Lower lobe of right lung (tissue), 2 donors: ENCODE measurements at places on chromosomes 3 and 15.
A peak's percentile ranks its signal among the peaks of the same experiment; 100 is the strongest.

DNA sequence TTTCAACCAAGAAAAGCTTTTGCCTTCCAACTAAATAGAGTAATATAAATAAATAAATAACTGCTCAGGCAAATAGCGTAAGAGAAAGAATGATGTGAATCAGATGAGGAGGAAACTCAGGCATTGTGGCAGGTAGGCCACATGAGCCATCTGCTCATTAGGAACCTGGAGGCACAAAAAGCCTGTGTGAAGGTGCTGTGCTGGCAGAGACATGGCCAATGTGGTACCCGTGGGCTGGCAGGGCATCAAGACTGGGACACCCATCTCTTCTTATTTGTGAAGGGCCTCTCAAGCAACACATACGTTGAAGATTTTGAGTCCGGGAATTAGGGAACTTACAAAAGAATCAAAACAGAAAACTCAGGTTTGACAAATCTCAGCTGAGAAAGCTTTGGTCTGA lies 9.5 kb downstream of the ANKRD34C start:
- no peak for DNase-seq

GRCh38 chr15:39778021-39778420 lies 4.6 kb downstream of the FSIP1 start:
- DNase-seq, result no peak

DNA sequence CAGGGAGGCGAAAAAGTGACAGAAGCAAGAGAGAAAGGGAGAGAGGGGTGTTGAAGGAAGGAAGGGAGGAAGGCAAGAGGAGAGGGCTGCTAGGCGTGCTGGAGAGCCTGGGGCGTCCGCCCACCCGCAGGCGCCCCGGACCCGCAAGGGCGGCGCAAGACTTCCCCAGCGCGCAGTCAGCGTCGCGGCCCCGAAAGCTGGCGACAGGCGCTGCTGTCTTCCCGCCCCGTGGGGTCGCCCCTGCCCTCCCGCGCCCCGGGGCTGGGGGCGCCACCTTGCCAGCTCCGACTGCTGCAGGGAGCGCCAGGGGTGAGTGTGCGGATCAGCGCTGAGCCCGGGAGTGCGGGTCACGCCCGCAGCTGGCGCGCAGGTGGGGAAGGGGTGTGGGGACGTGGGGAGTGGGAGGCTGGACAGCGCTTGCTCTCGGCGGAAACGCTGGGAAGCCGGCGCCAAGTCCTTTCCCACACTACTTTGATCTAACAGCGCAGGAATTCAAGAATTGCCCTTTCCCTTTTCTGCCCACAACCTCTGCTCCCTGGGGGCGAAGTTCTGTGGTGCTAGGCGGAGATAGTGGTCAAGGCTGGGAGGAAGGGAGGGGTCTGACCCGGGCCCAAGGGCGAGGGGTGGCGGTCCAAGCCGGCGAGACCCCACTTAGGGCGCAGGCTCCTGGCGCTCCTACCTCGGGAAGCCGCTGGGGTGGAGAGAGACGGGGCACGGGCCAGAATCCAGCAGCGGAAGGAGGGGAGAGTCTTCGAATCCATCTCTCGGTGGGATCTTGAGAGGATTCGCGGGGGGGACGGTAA lies 266.1 kb downstream of the CGGBP1 start:
- peak; percentile 47 for DNase-seq

DNA sequence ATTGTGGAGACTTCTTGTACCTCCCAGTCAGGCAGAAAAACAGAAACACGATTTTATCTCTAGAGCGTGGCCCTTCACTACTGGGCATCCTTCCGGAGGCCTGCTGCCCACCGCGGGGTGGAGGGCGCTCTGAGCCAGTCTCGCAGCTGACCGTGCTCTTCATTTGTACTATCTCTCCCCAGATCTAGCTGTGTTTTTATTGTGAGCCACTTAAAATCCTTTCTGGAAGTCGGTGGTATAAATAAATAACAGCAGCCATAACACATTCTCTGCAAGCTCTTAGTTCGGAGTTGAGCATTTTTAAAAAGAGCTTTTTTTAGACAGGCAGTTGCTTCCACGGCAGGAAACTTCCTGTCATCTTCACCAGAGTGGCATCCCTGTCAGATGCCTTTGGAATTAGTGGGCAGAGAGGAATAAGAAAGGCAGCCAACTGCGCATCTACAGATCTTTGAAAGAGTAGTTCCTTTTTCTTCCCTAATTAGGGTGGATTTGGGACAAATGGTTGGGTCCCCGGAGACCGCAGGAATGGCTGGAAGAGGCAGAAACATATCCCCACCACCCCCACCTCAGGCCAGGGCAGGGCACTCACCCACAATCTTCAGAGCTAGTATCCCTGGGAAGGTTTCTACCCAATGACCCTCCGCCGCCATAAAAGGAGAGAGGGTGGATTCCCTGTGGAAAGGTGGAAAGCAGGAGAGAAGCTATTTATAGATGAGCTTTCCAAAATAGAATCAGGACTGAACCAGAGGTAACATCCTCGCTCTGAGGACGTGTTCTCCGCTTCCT lies 91.1 kb downstream of the TOP2B start:
- DNase-seq, result no peak

GRCh38 chr15:63135804-63136203 lies 14.1 kb downstream of the LACTB start:
- DNase-seq, result no peak

GRCh38 chr3:105232553-105232952 lies 134.2 kb upstream of the ALCAM start:
- DNase-seq, result no peak
